Amniotic stem cell (primary cell): ENCODE measurements at places on chromosomes 2 and 18.

DNA sequence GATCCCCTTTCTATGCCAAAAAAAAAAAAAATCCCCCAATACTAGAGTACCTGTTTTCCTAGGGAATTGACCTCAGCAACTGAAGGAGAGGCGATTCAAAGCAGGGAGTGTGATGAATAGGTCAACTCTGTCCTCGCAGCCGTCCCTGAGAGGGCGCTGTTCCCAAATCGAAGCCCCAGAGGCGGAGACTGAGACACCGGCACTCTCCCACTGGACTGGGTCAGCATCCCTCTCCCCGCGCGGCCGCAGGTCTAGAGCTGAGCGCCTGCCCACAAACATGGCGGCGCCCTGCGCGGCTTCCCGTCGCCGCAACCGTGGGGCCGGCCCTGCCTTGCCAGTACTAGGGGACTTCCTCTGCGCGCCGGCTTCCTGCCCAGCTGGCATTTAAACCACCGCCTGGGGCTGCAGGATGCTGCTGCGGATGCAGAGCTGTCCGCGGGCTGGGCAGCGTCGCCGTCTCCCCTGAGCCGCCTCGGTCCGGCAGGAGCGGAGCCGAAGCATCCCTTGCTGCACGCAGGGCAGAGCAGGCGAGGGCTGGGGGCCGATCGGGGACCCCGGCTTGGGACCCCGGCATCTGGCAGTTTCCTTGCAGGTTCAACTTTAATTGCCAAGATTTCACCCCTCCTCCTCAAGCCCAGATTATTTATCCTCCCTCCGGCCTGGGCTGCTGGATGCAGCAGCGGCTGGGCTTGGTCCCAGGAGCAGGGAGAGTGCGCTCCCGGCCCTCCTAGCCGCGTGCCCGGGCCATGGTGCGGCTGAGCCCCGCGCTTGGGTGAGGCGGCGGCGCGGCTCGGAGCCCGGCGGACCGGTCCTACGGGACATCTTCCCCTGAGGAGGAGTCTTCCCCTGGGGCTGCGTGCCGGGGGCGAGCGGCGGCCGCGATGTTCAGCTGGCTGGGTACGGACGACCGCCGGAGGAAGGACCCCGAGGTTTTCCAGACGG lies at the start of gene EHD3:
TSS of gene EHD3 (plus strand) at position 412 of the 942 bp plus-strand sequence. CDS start at position 882, 470 bp downstream.
- peak; percentile 94 for DNase-seq

GRCh38 chr2:2586068-2586776 lies 255.1 kb upstream of the MYT1L start:
- DNase-seq = no peak

- no peak for DNase-seq
Observed at GRCh38 chr18:48567388-48567787, 28.6 kb downstream of the CTIF start.

GRCh38 chr2:42976351-42976750 lies 184.0 kb upstream of the HAAO start:
- DNase-seq = no peak

- DNase-seq = no peak
Observed at GRCh38 chr2:30798536-30798991, 8.7 kb downstream of the CAPN13 start.

GRCh38 chr18:37460604-37461003 lies 105.0 kb downstream of the CELF4 start:
- no peak for DNase-seq

GRCh38 chr2:237644381-237644703 lies 17.0 kb downstream of the LRRFIP1 start:
- DNase-seq = no peak

GRCh38 chr2:1498176-1498575 lies 84.9 kb downstream of the TPO start:
- no peak for DNase-seq

- peak; percentile 78 for DNase-seq
Observed at GRCh38 chr2:215410932-215411285, 25.0 kb downstream of the FN1 start.

GRCh38 chr18:9996094-9996493 lies 82.3 kb downstream of the VAPA start:
- DNase-seq = no peak

DNA sequence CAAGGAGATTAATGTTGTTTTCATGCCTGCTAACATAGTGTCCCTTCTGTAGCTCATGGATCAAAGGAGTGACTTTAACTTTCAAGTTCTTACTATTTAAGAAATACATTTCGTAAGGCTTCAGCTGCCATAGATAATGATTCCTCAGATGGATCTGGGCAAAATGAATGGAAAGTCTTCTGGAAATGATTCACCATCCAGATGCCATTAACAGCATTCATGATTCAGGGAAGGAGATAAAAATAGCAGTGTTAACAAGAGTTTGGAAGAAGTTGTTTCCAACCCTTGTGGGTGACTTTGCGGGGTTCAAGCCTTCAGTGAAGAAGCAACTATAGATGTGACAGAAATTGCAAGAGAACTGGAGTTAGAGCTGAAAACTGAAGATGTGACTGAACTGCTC lies 17.0 kb downstream of the VRK2 start:
- DNase-seq = no peak

GRCh38 chr2:110838657-110839384 lies 106.4 kb downstream of the ACOXL start:
- DNase-seq = no peak

DNA sequence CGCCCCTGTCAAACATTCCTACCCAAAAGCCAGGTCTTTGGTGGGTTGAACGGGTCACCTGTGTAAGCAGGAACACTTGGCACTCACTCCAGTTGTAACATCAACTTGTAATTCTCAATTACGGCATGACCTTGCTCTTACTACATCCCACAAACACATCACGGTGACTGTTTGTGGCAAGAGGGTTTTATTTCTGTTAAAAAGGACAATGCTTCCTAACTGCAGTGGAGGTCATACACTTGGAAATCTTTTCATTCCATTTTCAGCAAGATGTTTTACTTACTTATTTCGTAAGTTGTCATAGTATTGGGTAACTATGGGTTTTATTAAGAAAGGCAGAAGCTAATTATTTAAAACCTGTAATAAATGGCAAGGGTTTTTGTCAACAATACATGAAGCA lies 126.1 kb downstream of the ZNF516 start:
- no peak for DNase-seq

- DNase-seq = no peak
Observed at GRCh38 chr2:164015328-164016123, 279.7 kb upstream of the FIGN start.

- no peak for DNase-seq
Observed at GRCh38 chr2:231523451-231524285, 6.6 kb downstream of the NMUR1 start.

DNA sequence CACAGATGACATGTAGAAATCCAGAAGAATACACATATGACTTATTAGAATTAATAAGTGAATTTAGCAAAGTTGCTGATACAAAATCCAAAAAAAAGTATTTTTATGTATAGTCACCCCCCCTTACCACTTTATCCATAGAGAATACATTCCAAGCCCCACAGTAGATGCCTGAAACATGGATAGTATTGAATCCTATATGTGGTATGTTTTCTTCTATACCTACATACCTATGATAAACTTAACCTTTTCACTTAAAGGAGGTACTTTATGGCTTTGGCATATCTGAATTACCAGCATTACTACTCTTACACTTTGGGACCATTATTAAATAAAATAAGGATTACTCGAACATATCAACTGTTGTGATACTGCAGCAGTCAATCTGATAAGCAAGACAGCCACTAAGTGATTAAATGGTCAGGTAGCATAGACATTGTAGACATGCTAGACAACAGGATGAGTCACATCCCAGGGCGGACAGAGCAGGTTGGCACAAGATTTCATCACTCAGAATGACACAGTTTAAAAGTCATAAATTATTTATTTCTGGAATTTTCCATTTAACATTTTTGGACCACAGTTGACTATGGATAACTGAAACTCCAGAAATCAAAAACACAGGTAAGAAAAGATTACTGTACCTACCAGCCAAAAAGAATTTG lies 208.2 kb upstream of the CHAC2 start:
- DNase-seq = no peak

DNA sequence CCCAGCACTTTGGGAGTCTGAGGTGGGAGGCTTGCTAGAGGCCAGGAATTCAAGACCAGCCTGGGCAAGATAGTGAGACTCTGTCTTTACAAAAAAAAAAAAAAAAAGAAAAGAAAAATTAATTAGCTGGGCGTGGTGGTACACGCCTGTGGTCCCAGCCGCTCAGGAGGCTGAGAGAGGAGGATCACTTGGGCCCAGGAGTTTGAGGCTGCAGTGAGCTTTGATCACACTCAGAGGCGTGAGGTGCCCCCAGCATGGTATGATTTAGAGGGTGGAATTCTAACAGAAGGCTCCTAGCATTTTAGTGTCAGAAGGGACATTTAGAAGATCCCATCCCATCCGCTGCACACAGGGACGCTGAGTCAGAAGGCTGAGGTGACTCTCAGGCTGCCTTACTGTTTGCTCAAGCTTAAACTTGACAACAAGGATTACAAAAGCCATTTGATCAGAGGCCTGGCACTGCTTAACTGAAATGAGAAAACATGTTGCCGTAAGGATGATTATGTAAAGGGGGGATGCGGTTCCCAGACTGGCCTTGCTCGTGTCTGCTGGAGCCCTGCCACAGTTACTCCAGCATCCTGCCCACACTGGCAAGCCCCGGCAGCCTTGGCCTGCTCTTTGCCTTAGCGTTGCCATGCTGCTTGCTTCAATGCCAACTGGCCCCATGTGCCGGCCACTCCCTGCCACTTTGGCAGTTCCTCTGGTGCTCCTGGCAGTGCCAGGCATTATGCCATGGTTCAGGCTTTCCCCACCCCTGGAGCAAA lies 45.6 kb upstream of the SLC1A4 start:
- peak; percentile 16 for DNase-seq

DNA sequence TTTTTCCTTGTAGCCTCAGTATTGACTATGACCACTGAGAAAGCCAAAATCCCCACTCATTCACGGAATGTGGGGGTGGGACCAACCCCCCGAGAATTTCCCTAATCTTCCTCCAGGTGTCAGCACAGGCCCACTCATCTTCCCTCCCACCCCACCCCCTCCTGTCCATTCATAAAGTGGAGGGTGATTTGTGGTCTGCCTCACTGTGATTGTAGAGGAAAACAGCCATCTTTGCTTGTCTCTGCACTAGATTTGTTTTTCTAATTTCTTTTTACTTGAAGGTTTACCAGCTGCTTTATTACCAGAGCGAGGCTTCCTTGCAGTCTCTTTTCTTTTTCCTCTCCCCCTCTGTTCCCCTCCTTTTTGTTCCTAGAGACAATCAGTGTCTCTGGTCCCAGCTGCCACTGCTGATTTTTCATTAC lies 171.8 kb downstream of the ICOS start:
- DNase-seq = no peak

GRCh38 chr2:204021290-204022081 lies 84.9 kb downstream of the ICOS start:
- no peak for DNase-seq

GRCh38 chr2:239937866-239938640 lies 87.1 kb downstream of the NDUFA10 start:
- no peak for DNase-seq

- DNase-seq = no peak
Observed at GRCh38 chr2:147439986-147440385, 404.8 kb upstream of the ACVR2A start.
